ENCODE measurements at places on chromosomes 5 and 9.

GRCh38 chr9:19216466-19216865 is 14.0 kb upstream of the DENND4C start:
- DNase-seq: no peak

DNA sequence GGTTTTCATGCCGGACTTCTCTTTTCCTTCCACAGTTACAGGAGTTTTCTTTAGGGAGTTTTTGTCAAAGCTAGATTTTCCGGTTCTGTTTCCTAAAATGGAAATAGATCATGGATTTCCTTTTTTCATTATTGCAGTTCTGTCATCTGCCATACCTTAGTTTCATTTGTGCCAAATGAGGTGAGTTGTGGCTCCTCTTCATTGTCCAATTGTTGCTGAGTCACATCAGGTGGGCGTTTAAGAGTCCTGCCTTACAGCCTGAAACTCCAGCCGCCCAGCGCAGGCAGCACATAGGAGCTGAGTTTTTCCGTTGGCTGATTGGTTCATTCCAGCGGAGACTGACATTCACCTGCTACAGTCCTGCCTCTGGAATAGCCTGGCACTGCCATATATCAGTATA is 14.1 kb downstream of the SLC25A25 start:
- no peak for DNase-seq

DNA sequence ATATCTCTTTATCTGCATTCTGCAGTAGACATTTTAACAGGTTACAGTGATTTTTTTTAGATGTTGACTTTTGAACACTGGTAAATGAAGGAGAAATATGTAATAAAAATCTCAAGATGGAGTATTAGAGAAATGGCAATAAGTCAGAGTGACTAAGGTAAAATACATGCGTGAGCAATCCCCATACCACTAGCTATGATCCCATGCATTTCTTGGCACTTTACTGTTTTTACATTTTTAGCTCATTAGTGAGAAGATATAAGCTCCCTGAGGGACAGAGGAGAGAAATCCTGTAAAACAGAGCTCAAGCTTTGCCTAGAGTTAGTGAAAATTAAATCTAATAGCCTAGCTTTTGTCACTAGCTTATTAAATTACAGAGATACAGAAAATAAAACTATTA is 181.9 kb upstream of the TRPM3 start:
- no peak for DNase-seq

GRCh38 chr5:10235350-10235749 is 14.3 kb downstream of the ATPSCKMT start:
- no peak for DNase-seq

- DNase-seq: no peak
These were observed 158.1 kb downstream of the NPR3 start for GRCh38 chr5:32869216-32869615.

DNA sequence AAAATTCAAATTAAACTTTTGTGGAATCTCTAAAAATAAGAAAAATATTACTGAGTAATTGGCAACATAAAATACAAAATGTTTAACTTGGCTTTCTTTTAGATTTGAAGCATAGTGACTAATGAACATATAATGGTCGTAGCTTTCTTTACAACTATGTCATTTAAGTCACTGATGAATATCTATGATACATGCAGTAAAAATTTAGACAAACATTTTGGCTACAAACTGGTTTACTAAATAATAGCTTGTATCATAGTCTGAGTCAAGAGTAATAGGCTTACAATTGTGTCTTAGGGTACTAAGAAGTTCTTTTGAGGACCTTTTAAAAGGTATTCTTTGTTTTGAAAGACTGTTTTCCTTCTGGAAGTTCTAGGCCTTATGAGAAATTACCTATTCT is 2.0 kb upstream of the APC start:
- DNase-seq: no peak

DNA sequence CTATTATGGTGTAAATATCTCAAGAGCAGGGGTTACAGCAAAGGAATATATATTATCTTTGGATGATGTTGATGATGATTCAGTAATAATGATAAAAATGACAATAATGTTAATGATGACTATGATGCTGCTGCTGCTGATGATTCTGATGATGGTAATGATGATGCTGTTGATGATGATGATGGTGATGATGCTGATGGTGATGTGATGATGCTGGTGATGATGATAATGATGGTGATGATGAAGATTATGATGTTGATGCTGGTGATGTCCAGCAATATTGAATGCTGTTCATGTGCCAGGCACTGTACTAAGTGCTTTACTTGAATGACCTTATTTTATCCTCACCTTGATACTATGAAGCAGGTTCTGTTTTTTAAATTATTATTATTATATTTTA is 226.0 kb upstream of the ANKH start:
- no peak for DNase-seq

GRCh38 chr9:116190637-116191396 is 37.2 kb downstream of the PAPPA start:
- DNase-seq: no peak

DNA sequence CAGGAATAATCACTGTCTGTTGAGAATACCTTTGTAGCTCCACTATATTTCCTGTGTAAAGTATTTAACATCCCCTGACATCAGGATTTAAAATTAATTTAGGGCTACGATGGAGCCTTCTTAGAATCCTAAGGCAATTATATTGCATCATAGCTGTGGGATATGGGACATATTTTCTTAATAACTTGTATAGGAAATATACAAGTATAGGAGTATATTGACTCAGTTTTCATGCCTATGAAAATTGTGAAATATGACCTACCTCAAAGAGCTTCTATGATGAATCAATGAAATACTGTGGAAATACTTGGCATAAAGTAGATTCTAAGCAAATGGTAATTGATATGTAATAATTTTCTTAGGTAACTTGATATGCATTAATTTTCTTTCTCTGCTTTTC is 221.0 kb upstream of the KLF4 start:
- DNase-seq: no peak

DNA sequence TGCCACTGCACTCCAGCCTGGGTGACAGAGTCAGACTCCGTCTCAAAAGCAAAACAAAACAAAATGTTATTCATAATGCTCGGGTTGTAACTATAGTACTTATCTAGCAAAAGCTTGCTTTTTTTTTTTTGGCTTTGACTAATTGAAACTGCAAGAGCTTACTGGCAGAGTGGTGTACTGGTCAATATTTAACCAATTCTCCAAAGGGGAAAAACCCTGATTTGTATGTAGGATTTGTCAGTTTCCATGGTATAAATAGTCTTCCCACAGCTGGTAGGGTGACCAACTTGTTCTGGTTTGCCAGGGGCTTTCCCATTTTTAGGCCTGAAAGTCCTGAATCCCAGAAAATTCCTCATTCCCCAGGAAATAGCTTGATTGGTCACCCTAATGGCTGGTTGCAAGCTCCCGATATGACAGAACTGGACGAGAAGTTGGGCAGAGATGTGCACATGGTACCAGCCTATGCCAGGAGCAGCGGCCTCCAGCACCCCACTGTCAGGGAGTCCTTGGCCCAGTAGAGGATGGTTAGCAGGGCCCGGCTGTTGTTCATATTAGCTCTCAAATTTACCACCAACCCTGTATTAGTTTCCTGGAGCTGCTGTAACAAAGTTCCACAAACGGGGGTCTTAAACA is 58.0 kb downstream of the FXN start:
- no peak for DNase-seq

DNA sequence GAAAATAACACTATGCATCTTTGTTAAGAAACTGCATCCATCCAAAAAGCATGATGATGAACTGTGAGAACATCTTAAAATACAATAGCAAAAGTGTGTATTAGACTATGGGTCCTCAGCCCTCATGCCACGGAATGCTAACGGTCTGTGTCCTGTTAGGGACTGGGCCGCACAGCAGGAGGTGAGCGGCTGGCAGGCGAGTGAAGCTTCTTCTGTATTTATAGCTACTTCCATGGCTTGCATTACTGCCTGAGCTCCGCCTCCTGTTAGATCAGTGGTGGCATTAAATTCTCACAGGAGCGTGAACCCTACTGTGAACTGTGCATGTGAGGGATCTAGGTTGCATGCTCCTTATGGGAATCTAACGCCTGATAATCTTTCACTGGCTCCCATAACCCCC is 129.8 kb downstream of the NXNL2 start:
- no peak for DNase-seq

DNA sequence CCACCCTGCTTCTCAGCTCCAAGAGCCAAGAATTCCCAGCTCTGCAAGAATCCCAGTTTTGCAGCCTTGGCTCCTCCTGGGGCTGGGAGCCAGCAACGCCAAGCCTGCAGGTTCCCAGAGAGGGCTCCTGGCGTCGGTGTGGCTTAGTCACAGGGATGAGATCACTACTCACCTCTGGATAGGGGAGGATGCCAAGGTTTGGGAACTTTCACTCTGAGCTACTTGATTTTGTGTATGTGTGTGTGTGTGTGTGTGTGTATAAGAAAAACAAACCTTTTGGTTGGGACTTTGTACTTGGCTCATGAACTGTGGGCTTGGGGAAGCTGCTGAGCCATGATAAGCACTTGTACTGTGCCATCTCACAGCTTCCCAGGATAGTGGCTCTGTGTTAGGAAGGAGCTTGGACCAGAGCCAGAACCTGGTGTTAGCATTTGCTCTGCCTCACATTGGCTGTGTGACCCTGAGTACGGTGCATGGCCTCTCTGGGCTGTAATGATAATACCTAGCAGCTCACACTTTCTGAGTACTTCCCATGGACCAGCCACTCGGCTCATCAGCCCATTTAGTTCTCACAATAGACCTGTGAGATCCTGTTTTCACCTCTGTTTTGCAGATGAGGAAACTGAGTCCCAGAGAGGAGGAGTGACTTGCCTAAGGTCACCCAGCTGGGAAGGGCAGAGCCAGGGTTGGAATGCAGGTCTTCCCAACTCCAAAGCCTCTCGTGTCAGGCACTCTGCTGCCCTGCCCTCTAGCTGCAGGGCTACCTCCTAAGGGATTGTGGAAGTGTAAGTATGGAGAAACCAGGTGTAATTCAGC is 41.4 kb upstream of the DAB2IP start:
- DNase-seq: no peak

GRCh38 chr5:151721087-151721646 is 34.5 kb upstream of the SPARC start:
- no peak for DNase-seq

- no peak for DNase-seq
These were observed 3.0 kb downstream of the ECSCR start for GRCh38 chr5:139459451-139459934.

GRCh38 chr9:8874482-8874881 is 1074.9 kb upstream of the DMAC1 start:
- no peak for DNase-seq

DNA sequence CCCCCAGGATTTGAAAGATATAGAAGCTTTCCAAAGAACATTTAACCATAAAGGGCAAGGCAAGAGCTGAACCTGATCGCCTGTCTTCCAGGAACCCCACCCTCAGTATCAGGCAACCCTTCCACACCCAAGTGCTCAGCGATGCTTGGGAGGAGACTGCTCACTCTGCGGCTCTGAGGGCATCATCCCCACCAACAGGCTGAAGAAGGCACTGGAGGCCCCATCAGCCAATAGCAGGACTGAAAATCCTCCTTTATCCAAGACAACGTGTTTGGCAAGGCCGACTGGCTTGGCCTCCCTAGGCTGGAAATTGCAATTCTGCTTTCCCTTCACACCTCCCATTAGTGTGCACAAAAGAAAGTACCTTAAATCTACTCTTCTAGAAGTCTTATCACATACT is 1.4 kb upstream of the PPP2CA start:
- no peak for DNase-seq

All from CD8-positive, alpha-beta memory T cell (primary cell).